NCI-H2171 (cell line): ENCODE measurements at places on chromosomes 11 and 22.

GRCh38 chr11:61071913-61072312, 30.4 kb upstream of the CD5 start:
- no peak for DNase-seq

DNA sequence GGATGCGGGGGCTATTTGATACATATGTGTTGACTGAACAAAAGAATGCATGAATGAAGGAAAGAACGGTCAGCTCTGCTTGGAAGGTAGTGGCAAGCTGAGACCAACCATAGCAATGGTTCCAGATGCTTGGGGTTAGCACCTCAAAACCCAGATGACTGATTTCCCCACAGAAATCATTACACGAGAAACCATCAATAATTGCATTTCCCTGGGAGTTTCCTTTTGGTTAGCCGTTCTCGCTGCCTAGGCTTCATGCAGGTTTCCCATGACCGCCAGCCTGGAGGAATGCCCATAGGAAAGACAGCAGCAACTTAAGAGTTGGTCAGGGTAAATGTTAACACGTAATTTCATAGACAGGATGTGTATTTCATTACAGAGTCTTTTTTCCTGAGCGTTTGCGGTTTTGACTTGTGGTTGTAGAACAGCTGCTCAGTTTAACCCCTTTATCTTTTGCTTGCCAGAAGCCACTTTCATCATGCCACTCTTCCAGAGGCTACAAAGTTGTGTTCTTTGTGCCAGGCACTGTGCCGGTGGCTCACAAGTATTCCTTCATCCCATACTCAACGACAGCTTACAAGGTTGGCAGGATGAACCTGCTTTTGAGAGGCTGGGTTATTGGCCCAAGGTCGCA, 2.8 kb downstream of the IL17RA start:
- DNase-seq = no peak

DNA sequence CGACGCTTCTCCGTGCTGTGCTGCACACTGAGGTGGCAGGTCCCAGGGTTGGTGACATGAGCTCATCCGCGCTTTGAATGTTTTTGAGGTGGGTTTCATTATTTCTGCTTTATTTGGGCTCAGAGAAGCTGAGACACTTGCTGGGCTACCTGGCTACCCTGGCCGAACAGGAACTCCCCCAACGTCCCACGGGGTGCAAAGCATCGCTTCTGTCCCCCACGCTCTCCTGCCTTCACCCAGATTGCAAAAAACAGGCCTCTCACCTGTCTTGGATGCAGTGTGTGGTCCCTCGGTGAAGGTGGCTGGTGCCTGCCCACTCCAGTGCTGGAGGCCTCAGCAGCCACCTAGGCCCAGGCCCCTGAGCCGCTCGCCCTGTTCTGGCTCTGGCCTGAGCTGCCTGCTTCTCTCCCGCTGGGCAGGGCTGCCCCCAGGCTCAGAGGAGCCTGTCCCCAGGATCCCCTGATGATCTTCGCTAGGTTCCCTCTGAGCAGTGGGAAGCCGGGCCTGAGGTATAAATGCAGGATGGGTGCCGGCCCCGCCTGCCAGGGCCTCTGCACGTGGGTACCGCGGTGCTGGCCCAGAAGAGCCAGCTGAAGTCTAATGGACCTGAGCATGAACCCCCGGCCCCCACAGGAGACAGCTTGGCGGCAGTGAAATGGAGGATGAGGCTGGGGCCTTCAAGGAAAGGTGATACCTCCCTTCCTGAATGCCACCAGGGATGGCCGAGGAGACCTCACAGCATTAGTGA, 15.8 kb upstream of the MRGPRD start:
- no peak for DNase-seq

- DNase-seq = no peak
Observed at GRCh38 chr11:8839306-8839956, 71.6 kb upstream of the AKIP1 start.

- no peak for DNase-seq
Observed at GRCh38 chr11:3615998-3616397, 25.8 kb downstream of the ART5 start.

- no peak for DNase-seq
Observed at GRCh38 chr11:86781546-86781945, 18.8 kb upstream of the PRSS23 start.

DNA sequence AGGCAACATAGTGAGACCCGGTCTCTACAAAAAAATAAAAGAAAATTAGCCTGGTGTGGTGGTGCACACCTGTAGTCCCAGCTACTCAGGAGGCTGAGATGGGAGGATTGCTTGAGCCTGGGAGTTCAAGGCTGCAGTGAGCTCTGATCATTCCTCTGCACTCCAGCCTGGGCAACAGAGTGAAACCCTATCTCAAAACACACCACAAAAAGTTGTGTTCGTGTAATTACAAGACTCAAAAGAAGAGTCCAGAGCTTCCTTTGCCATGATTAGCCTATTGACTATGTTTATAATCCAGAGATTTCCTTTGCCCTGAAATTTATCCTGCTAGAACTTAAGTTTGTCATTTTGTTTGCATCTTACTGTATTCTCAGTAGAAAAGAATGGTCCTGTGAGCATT, 21.0 kb downstream of the SGSM3 start:
- DNase-seq = no peak
